ENCODE measurements at places on chromosomes 1 and 21. TPM values are rescaled to one million over a fixed set of nuclear protein-coding genes. Genes with fewer than 3 reads are reported as not detected.

The ADGRB2 gene
- polyA plus RNA-seq, result 0.36 TPM

The KRTAP10-10 gene
- not detected for polyA plus RNA-seq

The S100A5 gene
- not detected for polyA plus RNA-seq

The MCOLN2 gene
- 2.1 TPM for polyA plus RNA-seq

The CDA gene
- polyA plus RNA-seq, result 0.30 TPM

The RNU1-2 gene
- polyA plus RNA-seq, result not detected

The PPFIA4 gene
- polyA plus RNA-seq, result not detected

The PIK3CD gene
- 49.0 TPM for polyA plus RNA-seq

The DCDC2B gene
- not detected for polyA plus RNA-seq

The FCRL2 gene
- not detected for polyA plus RNA-seq

The ICOSLG gene
- polyA plus RNA-seq, result not detected

The KLHDC8A gene
- polyA plus RNA-seq, result not detected

The OR2L2 gene
- polyA plus RNA-seq, result not detected

The HFM1 gene
- not detected for polyA plus RNA-seq

DNA sequence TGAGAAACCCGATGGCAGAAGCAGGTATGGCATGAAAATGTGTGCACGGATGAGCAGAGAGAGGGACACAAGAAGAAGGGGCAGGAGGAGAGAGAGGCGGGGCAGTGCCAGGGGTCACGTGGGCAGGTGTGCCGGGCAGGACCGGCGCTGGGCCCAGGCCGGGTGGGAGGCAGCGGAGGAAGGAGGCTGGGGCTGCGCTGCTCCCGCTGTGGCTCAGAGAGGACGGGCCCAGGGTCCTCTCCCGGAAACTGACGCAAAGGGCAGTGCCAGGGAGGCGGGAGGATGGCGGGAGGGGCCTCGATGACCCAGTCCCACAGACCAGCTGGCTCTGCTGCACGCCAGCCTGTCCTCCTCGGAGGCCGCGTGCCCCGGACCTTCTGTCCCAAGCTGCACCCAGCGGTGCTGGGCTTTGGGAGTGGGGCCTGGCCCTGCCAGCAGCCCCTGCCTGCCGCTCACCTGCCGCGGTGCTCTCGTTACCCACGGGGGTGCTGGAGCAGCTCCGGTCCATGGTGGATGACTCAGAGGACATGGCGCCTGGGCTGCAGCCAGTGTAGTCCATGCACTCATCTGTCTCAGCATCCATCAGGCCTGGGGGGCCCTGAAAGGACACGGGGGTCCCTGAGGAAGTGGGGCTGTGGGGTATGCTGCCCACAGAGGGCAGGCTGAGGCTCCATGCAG is 153.9 kb downstream of the CASZ1 start:
- DNase-seq, result no peak

DNA sequence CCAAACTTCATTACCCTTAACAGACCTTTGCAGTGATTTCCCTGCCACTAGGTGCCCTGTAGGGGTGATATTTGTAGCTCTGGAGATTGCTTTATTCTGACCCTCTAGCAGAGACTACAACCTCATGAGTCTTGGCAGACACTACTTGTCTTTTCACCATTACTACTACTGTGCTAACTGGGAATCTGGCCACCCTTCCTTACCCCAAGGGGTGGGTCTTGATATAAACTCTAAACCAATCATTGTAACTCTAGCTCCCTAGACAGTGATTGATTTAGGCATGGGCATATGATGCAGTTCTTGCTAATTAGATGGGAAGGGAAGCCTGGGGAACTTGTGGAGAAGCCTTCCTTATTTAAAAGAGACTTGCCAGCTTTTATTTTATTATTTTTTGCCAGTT is 3.9 kb downstream of the KPNA6 start:
- no peak for DNase-seq

DNA sequence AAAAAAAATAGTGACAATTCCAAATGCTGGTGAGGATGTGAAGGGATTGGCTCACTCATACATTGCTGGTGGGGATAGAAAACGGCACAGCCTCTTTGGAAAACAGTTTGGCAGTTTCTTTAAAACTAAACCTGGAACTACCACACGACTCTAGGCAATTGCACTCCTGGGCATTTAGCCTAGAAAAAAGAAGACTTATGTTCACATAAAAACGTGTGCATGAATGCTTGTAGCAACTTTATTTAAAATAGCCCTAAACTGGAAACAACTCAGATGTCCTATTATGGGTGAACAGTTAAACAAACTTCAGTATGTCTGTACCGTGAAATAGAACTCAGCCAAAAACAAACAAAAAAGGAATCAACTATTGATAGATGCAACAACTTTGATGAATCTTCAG is 9.4 kb upstream of the TMEM9 start:
- DNase-seq, result no peak

DNA sequence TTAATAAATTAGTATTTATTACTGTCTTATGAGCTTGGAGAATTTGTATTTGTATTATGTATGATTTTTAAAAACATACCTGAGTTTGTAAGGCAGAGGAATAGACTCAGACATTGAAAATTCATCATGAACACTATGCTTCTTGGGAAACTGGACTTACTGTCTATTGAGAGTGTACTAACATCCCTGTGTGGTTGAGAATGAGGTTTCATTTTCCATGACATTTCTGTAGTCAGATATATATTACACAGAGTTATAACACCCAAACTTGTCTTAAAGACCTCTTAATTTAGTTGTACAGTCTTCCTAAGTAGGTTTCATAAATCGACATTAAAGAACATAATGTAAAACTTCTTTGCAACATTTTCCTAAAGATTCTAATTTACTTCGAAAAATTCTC is 30.0 kb downstream of the PPP2R5A start:
- no peak for DNase-seq

DNA sequence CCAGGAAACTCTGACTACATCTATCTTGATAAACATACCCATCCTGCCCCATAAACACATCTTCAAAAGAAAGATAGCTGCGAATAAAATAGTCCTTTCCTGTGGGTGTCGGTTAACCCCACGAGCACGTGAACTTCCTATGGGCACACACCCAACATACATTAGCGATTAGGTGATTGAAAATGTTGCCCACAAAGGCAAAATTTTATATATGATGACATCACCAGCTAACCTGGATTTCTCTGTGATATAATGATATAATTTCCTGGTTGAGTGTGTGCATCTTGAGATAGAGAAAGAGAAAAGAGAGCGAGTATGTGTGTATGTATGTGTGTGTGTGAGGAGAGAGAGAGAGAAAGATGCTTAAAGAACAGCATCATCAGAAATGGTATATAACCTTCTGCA is 296.1 kb downstream of the PTPRC start:
- DNase-seq, result peak; percentile 78

GRCh38 chr1:152626744-152627143 is 3.8 kb upstream of the LCE3A start:
- DNase-seq, result no peak

- DNase-seq, result no peak
These were observed 199.2 kb downstream of the S1PR1 start for GRCh38 chr1:101435831-101436511.

GRCh38 chr1:218463194-218464156 is 118.3 kb downstream of the TGFB2 start:
- no peak for DNase-seq

DNA sequence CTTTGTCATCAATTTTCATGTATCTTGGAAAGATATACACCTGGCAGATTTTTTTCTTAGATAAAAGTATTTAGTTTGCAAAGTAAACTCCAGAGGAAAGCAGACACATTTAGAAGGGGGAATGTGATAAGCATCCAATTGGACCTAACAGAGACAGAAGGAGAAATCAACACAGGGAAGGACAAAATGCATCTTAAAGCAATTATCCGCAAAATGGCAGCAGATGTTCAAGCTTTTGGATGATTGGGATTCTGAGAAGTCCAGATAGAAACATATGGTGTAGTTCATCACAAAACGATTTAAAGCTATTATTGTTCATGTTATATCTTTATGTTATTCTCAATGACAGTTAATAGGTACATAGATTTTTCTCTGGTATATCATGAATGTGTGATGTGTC is 1153.1 kb upstream of the B3GALT2 start:
- DNase-seq, result no peak

- DNase-seq, result no peak
These were observed 7.9 kb downstream of the CDK18 start for GRCh38 chr1:205512059-205513045.

- DNase-seq, result no peak
These were observed 44.3 kb downstream of the ARID1A start for GRCh38 chr1:26740023-26740634.

- DNase-seq, result no peak
These were observed 310.3 kb downstream of the MATN1 start for GRCh38 chr1:30413111-30413440.

- no peak for DNase-seq
These were observed 33.5 kb downstream of the ASH1L start for GRCh38 chr1:155529109-155529508.

DNA sequence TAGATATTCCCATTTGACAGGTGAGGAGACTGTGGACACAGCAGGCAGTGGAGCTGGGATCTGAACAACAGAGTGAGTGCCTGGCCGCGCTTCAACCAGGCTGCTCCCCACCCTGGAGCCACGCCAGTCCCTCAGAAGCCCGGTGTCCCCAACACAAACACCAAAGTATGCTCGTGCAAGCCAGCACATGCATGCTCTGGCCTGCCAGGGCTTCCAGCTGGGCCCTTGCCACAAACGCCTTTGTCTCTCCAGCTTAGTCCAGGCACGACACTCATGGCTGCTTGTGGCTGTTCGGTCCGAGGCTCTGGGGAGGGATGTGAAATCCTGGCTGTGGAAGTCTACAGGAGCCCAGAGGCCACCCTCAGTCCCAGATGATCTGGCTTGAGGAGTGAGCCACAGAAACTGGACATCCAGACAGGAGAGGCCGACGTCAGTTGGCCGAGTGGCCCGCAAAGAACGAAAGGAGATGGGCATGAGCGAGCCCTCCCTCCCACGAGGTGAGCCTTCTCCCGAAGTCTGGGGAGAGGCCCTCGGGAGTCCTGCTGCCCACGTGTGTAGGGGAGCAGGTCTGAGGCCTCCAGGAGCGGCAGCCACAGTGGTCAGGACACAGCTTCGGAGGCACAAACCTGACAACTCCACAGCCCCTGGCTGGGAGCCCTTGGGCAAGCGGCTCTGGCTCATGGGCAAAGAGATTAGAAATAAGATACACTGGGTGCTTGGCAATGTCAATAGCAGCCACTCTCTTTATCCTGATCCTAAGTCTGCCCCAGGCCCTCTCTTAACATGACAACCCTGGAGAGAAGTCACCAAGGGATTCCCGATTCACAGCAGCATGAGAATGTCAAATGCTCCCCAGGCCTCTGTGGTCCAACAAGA is 117.1 kb upstream of the IFFO2 start:
- no peak for DNase-seq

GRCh38 chr1:44339731-44340130 is 15.3 kb downstream of the ERI3 start:
- no peak for DNase-seq

- DNase-seq, result no peak
These were observed 262.9 kb upstream of the CACYBP start for GRCh38 chr1:174736831-174737230.

DNA sequence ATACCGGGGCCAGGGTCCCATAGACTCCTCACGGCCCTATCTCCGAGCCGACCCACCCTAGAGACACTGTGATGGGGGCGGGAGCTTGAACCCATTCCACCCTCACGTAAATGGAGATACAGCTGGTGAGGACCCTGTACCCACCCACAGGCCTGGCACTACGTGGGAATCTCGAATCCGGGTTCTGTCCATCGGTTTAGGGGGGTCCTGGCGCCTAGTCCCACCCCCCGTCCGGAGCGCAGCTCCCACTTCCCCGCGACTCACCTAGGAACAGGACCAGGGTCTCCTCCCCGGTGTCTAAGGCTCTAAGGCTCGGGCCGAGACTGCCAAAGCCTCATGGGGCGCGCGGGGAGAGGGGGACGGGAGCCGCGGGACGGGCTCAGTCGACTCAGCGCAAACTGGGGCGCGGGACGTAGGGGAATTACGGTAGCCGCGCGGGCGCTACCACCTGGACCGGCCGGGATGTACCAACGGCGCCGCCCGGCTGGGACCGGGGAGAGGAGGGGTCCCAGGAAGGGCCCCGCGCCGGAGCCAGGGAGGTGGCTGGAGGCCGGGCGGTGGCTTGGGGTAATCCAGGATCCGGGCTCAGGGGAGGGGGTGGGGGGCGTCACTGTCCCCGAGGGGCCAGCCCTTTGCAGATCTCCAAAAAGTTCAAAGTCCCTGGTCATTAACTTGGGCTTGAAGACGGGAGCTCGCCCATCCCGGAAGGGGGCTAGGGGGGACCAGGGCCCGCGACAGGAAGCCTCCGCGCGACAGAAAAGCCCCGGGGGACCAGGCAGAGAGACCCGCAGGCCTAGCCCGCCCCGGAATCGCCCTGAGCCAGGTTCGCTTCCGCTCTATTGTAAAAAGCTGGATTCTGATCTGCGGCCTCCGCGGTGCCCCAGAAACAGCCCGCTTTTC is 1.0 kb downstream of the PLEKHG5 start:
- no peak for DNase-seq

GRCh38 chr1:74712881-74713280 is 20.0 kb downstream of the CRYZ start:
- DNase-seq, result no peak

DNA sequence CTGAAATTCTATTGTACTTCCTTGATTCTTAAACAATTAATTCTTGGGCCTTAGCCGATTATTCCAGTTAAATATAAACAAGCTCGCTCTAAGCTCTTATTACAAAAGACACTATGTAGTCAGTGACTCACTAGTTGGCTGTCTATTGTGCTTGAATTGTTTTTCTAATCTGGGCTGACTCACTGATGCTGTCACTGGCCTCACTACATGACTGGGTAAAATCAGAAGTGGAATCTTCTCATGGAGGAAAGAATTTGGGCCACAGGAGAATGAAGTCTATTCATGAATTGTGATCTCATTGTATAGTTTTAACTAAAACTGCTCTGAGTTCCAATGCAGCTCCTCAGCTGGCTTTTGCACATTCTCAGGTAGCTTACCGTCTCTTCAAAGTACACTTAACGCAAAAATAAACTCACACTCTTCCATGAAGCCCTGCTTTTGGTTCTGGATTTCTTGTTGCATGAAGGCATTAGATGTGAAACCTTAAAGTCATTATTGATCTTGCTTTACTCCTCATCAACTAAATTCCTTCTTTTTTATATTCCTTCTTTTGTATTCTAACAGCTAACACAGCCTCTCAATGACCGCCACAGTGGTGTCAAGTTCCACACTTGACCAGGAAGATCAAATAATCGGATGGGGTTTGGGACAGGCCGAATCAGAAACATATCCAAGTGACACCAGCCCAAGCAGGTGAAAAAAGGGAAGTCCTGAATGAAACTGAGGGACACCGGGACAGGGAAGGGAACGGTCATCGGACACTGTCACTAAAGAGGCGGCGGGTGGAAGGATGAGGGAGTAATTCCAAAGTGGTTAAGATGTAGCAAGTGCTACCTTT is 80.9 kb upstream of the LBR start:
- DNase-seq, result no peak

Data from immature natural killer cell (primary cell).